ENCODE measurements at places on chromosomes 3 and 15.

DNA sequence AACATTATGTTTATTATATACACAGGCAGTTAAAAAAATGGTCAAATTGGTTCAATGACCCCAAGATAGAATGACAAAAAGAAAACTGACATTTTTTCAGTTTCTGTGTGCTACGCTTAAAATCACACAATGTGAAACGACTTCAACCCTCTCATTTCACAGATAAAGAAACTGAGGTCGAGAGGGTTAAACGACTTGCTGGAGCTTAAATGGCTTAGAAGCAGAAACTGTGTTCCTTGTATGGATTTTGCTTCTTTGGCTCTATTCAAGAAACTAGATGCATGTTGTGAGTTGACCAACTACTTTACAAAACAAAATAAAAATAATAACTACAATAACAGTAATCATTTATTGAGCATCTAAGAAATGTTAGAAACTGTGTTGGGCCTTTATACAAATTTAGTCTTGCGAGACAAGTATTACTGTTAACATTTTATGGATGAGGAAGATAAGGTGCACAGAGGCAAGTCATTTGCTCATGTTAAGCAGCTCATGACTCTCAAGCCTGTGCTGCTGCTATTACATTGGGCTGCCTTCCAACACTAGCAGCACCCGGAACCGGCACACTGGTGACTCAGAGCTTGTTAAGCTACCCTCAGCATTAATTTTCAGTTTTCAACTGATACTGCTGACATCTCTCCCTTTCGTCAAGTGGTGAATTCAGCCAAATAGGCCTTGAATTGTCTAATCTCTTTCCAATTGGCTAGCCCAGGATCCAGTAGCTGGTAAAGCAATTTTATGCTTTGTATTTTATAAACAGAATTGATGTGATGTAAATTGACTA, 487.6 kb downstream of the NAALADL2 start:
- DNase-seq: no peak

DNA sequence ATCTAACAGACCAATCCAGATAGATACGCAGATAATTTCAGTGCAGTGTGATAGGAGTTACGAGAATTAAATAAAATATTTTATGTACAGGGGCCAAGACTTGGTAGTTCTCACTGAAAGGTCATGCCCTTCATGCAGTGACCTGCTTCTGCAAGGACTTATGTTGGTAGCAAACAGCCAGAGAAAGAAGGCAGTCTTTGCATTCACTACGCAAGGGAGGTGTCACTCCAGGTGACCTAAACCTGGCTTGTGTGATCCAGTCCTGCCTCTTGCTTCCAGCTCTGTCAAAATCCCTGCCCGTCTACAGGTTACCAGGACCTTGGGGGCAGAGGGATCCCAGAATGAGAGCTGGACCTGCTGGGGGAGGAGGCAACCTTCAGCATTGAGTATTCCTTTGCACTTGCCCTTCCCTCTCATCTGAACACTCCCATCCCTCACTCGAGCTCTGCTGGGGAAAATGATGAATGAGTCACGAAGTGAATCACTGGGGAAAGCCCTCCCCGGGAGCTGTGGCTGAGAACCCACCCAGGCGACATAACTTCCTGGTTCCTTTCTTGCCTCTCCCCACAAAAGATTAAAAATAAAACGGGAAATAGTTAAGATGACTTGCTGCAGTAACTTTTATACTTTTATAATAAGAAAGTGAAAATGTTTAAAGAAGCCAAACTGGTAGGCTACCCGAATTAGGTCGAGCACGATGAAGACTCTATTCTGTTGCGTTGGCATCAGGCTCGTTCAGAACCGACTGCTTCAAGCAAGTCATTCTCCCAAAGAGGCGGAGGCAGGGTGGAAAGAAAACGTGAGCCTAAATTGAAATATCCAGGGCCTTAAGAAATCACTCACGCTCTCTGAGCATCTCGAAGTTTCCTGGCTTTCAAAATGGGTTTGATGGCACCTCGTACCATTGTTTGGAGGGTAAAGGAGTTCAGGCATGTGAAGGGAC, 216.1 kb downstream of the SLCO3A1 start:
- DNase-seq: no peak

DNA sequence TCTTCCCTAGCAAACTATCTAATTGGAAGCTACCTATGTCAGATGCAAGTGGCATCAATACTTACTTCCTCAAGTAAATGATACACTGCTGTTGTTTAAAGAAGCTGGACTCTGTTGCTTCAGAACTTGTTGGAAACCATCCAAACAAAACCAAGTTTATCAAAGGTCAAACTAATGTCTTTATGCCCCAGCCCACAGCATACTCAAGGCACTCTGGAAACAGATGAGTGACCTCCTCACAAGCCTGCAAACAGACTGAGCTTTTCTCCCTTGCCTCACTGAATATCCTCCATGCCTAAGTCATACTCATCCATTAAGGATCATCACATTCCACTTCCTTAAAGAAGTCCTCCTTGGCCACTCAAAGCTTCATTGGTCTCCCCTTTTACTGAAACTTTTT, 107.4 kb upstream of the ACP3 start:
- DNase-seq: no peak

DNA sequence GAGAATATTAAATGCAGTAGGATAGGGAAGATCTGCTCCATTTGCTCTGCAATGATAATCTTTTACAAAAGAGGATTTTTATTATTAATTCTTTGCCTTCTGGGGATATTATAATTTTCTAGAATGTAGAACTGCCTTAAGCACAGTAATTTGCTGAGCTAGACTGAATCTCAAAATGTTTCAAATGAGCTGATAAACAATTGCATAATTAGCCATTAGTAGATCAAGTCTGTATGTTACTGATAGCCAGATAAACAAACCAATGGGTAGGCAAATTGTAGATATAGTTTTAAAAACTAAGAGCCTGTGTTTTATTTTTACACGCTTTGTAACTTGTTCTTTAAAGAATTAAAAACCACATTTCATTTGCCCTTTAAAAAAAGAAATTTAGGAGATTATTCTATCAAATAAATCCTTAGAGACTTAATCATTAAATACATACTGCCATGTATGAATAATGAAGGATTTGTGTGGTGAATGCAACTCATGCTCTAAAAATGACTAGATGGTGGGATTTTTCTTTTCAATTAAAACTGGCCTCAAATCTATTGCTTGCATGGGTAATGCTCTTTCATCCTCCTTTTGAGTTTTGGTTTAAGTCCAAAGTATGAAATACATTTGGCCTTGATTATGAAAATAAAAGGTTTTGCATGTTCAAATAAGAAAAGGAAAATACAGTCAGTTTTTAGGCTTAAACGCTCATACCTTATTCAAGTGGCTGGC, 32.6 kb upstream of the NANOGP8 start:
- DNase-seq: no peak

GRCh38 chr15:62636823-62637573, 405.5 kb upstream of the TPM1 start:
- no peak for DNase-seq

DNA sequence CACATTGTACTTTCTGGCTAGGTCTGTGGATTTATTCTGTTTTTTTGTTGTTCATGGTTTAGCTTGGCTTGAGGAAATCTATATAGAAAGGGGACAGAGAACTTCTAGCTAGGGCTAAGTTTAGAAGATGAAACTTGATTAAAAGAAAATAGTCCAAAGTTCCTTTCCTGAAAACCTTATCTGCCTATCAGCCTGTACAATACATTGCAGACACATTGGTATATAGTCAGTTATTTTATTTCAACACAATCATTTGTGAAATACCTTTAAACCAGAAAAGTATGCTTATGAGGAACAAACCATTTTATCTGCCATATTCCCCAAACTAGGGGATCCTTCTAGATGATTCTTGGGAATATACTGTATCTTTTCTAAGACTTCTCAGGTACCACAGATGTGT, 147.3 kb upstream of the CGNL1 start:
- DNase-seq: no peak

- no peak for DNase-seq
These were observed 586.5 kb upstream of the TBL1XR1 start for GRCh38 chr3:177783767-177784166.

DNA sequence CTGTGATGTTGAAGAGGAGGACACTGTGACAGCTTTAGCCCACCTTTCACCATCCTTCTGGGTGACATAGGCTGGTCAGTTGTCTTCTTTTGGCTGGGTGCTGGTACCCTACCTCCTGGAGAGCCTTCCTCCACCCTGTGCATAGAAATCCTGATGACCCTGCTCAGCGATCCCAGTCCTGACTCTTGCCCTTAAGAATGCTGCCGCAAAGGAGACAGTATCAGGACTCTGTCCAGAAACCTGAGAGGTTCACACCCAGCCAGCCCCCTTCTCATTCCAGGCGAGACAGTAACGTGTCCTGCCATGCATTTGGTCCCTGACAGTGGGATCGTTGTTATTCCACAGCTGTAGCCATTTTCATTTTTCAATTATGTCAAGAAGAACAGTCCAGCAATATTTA, 312.8 kb upstream of the CHRM5 start:
- DNase-seq: no peak

- DNase-seq: no peak
These were observed 75.4 kb downstream of the PPM1L start for GRCh38 chr3:160831401-160831800.

DNA sequence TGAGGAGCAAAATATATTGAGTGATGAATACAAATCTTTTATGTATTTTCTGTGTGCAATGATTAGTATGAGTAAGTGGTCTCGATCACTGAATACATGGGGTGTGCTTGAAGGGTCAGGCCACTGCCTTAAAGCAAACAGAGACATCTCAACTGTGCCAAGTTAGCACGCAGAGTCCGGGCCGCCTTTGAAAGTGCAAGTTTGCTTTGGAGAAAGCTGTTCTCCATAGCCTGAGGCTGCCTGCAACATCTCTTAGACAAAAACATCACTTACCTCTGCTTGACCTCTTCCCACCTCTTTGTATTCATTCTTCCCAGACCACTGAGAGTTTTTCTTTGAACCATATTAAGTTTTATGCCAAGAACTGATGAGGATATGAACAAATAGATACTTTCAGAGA, 267.0 kb downstream of the ZBTB20 start:
- DNase-seq: no peak

DNA sequence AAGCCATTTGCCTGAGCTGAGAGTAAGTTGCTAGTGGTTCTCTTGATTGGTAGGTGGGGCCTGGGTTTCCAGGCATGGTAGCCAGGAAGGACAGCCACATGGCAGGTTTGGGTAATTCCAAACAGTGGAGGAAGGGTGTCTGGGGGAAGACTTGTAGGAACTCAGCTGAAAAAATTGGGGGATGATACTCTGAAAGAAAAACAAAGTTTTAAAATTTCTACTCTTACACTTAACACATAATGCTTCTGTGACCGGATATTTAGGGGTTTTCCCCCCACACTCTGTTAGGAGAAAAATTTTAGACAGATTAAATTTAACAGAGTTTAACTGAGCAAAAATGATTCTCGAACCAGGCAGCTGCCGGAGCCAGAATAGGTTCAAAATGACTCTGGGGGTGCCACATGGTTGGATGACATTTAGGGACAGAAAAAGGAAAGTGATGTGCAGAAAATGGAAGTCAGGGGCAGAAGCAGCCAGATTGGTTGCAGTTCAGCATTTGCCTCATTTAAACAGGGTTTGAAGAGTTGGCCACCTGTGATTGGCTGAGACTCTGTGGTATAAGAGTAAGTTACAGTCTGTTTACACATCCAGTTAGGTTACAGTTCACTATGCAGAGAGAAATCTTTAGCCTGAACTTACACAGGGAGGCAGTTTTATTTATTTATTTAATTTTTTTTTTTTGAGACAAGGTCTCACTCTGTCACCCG, 8.1 kb downstream of the B2M start:
- peak; percentile 87 for DNase-seq

- no peak for DNase-seq
These were observed 15.5 kb downstream of the GLDN start for GRCh38 chr15:51356983-51357382.

All from CD4-positive, CD25-positive, alpha-beta regulatory T cell (primary cell).